ENCODE measurements at places on chromosomes 12 and 14.

DNA sequence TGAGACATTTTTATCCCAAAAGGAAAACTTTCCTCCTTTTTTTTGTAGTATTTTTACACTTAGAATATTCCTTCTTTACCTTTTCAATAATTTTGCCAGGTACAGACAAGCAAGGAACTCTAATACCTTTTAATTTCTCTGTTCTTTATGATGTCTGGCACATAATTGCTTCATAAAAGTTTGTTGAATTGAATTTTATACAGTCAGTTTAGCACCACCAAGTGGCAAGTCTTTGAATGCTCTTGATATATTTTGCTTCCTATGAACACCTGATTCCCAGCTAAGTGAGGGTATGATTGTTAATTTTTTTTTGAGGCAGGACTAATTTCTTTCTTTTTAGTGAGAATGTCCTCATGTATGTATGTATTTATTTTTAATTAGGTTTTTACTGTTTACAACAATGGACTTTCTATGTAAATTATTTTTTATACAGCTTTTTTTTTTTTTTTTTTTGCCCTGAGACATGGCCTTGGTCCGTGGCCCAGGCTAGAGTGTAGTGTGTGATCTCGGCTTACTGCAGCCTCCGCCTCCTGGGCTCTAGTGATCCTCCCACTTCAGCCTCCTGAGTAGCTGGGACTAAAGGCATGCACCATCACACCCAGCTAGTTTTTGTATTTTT is 6.9 kb downstream of the TBC1D15 start:
- ATAC-seq, result no peak

- no peak for ATAC-seq
Observed at GRCh38 chr14:68168460-68169109, 349.0 kb downstream of the RAD51B start.

DNA sequence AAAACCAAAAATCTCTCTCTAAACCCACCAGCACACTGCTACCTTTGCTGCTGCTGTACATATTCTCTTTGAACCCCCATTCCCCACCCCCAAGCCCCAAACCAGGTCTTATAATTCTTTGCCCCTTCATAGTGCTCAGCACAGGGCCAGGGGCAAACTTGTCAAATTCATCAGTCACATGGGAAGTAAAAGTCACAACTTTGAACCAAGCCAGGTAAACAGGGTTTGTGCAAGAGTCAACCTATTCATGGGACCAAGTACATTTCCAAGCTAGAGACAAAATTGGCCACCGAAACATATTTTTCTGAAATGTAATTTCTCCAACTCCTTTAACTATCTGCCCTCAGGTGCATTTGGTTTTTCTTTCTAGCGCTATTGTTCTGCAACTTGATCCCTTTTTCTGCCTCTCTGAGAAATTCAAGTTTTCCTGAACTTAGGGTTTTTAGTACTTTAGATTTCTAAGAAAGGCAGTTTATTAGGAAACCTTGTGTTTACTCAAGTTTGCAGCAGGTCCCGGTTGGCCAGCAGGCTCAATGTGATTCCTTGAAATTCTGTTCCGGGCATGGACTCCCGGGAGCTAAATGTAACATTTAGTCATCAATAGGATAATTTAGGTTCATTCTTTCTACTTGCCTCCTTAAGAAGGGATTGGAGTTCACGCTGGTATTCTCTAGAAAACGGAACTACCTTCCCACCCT is 230.5 kb downstream of the EFCAB11 start:
- ATAC-seq, result no peak

DNA sequence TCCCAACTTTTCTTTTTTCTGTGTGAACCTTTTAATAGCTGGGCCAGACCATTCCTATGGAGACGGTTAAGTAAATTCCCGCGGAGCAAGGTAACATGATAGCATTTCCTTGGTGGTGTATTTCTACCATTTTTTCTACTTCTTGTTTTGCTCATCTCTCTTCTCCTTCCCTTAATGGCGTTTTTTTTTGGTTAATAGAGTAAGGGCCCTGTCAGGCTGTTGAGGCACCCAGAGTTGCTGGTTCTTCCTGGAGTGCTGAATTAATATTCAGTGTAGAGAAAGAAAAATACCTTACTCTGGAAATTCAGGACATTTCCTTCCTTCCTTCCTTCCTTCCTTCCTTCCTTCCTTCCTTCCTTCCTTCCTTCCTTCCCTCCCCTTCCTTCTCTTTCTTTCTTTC is 137.6 kb downstream of the KTN1 start:
- ATAC-seq, result no peak

- ATAC-seq, result no peak
Observed at GRCh38 chr12:83121897-83122622, 435.4 kb downstream of the TMTC2 start.

GRCh38 chr14:53924753-53925152 is 31.9 kb downstream of the BMP4 start:
- ATAC-seq, result peak; percentile 95

GRCh38 chr12:53492188-53492587 is 7.1 kb downstream of the MAP3K12 start:
- ATAC-seq, result no peak

GRCh38 chr12:4032924-4033615 is 159.9 kb upstream of the PARP11 start:
- ATAC-seq, result peak; percentile 59

- no peak for ATAC-seq
Observed at GRCh38 chr14:74647061-74647677, 35.1 kb upstream of the LTBP2 start.

DNA sequence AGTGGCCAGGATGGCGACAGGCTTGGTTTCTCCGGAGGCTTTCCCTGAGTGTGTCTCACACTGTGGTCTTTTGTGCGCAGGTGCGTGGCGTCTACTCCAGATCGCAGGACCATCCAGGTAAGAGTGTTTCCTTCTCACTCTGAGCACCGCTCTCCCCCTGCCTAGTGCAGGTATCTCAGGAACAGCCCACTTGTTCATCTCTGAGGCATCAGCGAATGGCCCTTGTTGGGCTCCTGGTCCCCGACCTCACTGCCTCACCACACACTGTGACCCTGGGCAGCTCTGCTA is 781 bp downstream of the ADGRD1 start:
- no peak for ATAC-seq

GRCh38 chr14:58899317-58899713 is 261.6 kb downstream of the DACT1 start:
- no peak for ATAC-seq

GRCh38 chr12:93682846-93683261 is 5.7 kb downstream of the CRADD start:
- ATAC-seq, result no peak

GRCh38 chr12:14771651-14772137 is 31.6 kb downstream of the WBP11 start:
- ATAC-seq, result no peak

- ATAC-seq, result no peak
Observed at GRCh38 chr14:55813630-55814029, 233.6 kb downstream of the KTN1 start.

- no peak for ATAC-seq
Observed at GRCh38 chr14:61217516-61217915, 63.6 kb downstream of the TMEM30B start.

DNA sequence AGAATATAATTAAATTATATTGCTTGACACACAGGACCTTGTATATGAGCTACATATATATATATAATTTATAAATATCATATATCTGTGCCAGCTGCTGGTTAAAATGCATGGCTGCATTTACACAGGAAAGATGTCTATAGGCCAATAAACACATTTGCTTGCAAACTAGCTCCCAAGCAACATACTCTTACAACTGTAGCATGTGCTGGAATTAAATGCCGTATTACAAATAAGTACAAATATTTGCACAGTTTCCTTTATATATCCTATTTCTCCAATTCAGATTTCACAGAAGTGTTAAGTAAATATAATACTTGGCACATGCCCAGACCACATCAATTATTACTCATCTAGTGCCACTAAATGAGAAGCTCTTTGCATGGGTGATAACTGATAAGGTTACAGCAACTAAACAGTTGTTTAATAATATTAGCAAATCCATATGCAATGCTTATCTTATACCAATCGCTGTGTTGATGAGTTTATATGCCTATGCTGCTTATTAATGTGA is 66.7 kb upstream of the E2F7 start:
- ATAC-seq, result no peak

GRCh38 chr12:39626033-39626814 is 6.6 kb upstream of the ABCD2 start:
- no peak for ATAC-seq

DNA sequence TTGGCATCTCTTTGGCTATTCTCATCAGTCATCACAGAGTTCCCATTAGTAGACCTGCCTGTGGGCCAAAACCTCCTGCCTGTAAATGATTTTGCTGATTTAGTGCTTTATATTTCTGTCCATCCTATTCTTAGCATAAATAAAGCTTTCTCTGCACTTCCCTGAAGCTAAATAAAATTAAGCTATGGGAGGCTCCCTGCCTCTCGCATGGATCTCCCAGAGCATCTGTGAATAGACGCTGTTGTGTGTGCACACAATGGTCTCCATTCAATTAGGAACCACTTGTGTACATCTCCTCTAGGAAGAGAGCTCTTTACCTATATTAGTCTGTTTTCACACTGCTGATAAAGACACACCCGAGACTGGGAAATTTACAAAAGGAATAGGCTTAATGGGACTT is 80.4 kb downstream of the PPFIBP1 start:
- ATAC-seq, result no peak

DNA sequence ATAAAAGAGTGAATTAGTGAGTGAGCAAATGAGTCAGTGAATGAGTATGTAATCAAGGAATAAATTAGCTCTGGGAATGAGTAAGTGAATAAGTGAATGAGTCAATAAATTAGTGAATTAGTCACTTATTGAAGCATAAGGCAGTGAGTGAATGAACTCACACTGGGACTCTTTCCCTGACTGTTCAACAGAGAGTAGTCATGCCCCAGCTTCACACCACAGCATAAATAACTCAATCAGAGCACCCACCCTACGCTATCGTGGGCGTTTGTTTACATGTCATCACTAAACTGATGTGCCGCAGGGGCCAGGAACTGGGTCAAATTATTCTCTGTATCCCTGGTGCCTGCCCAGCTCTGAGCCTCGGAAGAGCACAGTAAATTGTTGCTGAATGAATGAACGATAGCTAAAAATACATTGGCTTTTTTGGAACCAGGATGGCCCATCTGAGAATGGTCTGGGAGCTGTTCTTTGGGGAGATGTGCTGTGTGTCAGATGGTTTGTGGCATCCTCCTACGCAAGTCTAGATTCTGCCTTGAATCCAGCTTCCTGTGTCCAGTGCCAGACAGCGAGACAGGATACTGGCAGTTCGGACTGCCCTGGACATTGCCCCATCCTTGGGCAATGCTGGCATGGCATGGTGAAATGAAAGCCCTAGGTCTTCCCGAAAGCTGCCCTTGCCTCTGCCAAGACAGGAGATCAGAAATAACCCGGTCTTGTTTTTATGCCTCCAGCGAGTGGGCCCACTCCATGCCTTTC is 98.0 kb upstream of the RTL1 start:
- ATAC-seq, result peak; percentile 79

GRCh38 chr12:14272956-14273912 is 92.2 kb upstream of the ATF7IP start:
- peak; percentile 98 for ATAC-seq

GRCh38 chr14:102909462-102909861 is 13.0 kb upstream of the AMN start:
- no peak for ATAC-seq

DNA sequence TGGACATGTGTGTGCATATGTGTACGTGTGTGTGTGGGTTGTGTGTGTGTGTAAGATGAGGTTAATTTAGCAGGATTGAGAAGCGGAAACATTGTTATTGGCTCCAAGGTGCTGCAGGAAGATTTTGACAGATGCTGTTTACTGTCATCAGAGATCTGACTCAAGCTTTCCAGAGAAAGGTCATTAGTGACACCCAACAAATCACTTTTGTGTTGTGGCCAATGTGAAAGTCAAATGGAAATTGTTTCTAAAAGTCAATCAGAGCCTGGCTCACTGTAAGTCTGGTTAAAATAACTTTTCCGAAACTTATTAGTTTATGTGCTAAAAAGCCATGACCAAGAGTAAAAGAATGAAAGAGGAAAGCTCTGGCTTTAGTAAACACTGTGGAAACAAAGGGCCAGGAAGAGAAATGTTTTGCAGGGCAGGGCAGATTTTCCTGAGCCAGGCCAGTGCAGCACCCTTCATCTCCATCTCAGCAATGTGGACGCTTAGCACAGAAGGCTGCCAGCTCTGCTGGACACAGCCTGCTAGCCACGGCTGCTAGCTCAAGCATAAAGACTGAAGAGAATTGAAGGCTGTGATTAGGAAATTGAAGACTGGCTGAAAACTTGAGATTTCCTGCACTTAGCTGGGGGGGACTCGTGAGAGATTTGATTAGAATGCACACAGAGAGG is 235.8 kb downstream of the NEDD1 start:
- ATAC-seq, result no peak

GRCh38 chr14:43525658-43526057 is 981.4 kb downstream of the FSCB start:
- no peak for ATAC-seq

GRCh38 chr12:70774055-70774454 is 136.8 kb upstream of the PTPRB start:
- no peak for ATAC-seq

DNA sequence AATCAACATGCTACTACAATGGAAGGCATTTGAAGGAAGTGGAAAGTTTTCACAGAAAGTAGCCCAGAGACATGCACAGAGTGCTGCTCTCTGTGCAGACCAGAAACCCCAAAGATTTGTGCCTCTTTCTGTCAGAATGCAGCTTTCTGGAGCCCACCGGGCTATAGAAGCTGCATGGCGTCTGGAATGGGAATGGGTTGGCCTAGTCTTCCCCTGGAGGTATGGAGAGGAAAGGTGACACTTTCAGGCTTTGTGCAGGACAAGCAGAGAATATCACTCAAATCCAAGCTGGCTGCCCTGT is 21.3 kb upstream of the ZFP36L1 start:
- no peak for ATAC-seq

DNA sequence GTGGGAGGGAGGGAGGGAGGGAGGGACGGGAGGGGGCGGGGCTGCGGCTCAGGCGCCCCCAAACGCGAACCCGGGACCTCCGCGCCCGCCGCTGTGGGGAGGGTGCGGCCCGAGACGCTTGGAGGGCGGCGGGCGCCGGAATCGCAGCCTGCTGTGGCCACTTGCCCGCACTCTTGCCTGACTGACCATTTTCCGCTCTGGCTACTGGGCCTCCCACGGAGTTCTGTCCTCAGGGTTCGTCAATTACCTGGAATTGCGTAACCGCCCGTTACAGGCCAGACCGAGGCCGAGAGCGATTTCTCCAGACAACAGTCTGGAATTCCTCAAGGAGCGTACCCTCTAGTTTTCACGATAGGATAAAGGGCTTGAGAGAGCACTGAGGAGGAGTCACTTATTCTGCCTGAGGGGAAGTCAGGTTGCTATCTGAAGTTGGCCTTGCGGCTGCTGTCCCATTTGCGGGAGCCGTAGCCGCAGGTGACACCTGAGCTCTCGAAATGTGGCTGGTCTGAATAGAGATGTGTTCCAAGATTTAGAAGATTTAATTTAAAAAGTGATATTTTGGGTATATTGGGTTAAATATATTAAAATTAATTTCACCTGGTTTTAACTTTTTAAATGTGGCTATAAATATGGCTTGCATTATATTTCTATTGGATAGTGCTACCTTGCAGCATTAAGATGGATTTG is 446 bp upstream of the ZNF641 start:
- peak; percentile 60 for ATAC-seq

GRCh38 chr12:43973993-43974392 is 138.1 kb downstream of the TMEM117 start:
- ATAC-seq, result no peak

Data from esophagus mucosa (tissue), 1 donor.